ENCODE measurements at places on chromosomes 6 and 20.

- no peak for DNase-seq
Observed at GRCh38 chr20:18440403-18440802, 26.4 kb downstream of the DZANK1 start.

- peak; percentile 43 for DNase-seq
Observed at GRCh38 chr6:133854364-133855275, 34.3 kb upstream of the TCF21 start.

DNA sequence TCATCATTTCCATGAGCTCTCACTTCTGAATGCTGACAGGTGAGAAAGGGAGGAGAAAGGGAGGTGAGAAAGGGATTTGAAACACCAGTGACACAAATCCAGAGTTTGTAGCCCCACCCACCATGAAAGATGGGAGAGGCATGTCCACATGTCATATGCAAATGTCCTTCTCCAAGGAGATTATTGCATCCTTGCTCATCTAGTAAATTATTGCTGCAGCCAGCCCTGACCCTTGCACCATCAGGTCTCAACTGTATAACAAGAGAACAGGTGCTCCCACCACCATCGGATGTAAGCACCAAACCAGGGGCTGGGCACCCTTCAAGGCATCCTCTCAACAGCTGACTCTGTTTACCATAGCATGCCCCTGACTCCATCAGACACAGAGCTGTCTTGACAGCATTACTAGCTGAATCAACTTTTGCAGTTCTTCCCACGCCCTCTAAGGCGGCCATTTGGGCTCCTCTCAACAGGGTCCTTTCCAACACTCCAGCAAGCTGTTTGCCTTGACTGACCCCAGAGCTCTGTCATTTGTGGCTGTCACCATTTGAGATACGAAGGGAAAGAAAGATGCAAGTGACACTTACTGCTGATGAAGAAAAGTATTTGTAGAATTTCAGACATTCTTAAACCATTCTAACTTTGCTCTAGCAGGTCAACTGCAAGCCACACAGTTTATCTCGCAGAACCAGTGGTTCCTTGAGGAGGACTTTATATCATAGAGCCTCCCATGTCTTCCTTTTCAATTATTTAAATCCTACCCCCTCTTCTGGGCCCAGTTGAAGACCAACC lies 14.2 kb downstream of the GFOD1 start:
- peak; percentile 2 for DNase-seq

DNA sequence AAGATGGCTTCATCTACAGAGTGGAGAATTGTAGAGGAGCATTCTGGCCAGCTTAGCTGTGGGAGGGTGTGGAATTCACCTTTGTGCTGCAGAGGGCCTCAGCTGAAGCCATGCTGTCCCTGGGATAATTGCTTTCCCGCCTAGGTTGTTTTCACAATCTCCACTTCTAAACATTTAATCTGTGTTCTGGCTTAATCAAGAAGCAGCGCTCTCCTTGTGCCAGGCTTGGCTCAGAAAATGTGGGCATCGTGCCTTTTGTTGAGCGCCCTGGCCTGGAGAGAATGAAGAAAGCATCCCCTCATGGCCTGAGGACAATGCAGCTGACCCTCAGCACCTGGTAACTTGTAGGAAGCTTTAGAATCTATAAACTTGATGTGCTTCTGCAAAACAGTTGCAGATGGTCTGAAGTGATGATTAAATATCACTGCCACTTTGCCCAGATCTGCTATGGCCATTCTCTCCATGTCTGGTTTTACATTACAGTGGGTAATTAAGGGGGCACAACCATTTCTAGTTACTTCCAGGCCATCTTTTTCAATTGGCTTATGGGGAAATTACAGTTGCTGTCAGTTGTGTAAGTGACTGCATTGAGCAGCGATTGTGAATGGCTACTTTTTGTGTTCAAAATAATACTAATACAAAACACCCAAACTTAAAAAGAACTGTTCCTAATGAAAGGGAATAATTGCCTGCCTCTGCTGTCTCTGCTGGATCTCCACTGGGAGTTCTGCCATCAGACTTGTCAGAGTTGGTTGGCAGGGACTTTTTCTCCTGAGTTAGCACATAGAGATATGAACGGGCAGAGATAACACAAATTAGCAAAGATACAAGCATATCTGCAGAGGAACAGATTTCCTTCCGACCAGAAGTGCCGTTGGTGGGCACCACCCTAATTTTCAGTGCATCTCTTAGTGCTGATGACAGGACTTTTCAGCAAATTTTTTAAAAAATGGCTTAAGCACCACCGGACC lies 18.4 kb downstream of the CTNNBL1 start:
- no peak for DNase-seq

DNA sequence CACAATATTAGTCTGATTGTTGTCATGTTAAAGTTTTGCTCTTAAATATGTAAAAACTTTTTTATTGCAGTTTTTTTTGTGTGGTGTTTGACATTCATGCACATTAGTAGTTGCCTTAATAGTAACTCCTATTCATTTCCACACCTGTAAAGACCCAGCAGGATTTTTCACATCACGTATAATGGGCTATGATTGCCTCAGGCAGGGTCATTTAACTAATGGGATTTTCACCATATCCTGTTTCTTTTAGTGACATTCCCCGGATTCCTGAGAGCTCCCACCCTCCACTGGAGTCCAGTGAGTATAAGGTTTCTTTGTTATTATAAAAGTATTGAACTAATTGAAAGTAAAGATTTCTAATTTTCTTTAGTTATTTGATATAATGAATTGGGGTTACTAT lies 359.2 kb downstream of the RIMS1 start:
- no peak for DNase-seq

- DNase-seq, result no peak
Observed at GRCh38 chr6:146990284-146990683, 213.9 kb upstream of the STXBP5 start.

Data from mesothelial cell of epicardium (in vitro differentiated cells).